Fibroblast of pulmonary artery (primary cell): ENCODE measurements at places on chromosomes 5 and 9.

DNA sequence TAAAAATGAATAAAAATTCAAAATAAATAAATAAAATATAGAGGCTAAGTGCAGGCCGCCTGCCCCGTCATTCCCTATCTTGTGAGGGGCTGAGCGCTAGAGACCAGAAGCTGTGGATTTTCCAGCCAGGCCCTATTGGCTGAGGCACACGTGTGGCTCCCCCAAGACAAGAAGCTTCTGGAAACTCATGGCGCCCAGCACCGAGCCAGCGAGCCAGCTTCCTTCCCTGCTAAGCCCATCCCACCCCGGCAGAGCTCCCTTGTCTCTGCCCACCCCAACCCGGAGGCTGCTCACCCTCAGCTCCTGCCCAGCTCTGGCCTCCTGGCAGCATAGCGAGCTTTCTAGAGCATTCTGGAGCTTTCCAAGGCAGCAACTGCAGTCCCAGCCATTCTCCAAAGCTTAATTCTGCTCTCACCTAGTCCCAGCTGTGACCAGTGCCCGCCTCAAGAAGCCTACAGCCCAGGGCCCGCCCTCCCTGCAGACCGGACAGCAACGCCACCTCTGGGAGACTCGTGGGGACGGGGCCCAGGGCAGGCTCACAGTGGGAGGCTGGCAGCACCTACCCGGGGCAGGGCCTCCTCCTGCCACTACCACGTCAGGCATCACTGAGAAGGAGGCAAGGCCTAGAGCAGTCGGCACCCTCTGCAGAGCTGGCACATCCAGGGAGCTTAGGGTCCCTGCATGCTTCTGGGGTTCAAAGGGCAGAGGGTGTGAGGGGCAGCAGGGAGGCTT lies 23.2 kb upstream of the TMEM250 start:
- DNase-seq = no peak

DNA sequence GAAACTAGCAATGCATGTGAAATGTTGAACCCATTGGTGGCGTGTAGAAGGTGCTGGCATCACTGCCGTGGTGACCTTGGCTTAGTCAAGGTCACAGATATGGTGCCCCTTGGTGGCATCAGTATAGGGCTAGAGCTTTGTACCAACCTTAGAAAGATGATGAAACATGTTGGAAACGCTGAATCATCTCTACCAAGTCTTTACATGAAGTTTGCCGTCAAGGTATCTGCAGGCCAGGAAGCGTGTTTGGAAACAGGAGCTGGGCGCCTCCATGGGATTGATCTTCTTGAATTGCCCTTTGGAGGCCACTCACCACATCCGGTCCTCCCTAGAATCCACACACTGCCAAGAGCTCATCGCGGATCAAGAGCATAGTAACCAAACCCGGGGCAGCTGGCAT lies 16.9 kb upstream of the BOD1 start:
- no peak for DNase-seq

DNA sequence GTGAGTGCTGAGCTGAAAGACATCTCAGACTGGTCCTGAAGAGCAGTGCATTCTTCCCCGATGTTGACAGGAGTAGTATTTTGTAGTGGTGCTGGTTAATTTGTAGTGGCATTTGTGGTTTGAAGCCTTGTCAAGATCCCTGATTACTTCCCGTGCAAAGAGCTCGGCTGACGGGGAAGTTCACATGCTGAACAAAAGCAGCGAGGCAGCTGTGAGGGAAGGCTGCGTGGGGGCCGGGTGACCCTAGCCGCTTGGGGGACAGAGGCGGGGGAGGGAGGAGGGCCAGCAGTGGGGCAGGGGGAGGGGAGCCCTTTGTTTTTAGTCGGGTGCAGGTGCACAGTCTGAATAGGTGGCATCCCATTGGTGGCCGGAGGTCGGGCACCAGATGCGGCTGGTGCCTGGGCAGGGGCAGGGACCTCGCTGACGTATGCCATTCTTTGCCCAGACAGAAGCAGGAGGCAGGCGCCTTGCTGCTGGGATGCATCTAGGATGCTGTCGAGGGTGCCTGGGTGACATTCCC lies 64.7 kb downstream of the CRB2 start:
- no peak for DNase-seq

DNA sequence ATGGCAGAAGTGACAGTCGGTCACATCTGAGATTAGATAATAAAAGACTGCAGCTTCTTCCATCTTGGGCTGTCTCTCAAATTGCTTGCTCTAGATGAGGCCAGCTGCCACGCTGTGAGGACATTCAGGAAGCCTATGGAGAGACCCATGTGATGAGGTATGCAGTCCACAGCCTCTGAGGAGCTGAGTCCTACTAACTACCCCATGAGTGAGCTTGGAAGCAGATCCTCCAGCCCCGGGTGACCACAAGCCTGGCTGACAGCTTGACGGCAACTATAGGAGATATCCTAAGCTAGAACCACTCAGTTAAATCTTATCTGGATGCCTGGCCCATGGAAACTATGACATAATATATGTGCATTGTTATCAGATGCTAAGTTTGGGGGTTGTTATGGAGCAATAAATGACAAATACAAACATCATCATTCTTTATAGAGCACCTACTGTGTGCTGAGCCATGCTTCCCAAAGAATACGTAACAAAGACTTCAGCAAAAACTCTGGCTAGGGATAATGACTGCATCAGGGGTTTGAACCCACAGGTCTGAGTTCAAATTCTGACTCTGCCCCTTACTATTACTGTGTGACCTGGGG lies 26.7 kb downstream of the KCNV2 start:
- DNase-seq = no peak

DNA sequence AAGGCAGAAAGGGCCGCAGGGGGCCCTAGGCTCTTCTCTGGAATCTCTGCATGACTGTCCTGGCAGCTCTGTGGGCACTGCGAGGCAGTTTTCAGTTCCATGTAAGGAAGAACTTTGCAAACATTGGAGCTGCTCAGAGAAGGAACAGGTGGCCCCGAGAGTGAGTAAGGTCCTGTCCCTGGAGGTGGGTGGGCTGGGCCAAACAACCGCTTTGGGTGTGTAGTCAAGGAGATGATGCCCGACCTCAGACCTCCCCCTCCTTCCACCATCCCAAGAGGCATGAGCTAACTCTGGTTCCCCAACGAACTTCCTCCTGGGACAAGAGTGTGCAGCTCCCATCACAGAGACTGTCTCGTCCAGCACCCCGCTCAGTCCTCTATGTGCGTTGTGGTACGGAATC lies 20.5 kb downstream of the CSF1R start:
- DNase-seq = peak; percentile 18

DNA sequence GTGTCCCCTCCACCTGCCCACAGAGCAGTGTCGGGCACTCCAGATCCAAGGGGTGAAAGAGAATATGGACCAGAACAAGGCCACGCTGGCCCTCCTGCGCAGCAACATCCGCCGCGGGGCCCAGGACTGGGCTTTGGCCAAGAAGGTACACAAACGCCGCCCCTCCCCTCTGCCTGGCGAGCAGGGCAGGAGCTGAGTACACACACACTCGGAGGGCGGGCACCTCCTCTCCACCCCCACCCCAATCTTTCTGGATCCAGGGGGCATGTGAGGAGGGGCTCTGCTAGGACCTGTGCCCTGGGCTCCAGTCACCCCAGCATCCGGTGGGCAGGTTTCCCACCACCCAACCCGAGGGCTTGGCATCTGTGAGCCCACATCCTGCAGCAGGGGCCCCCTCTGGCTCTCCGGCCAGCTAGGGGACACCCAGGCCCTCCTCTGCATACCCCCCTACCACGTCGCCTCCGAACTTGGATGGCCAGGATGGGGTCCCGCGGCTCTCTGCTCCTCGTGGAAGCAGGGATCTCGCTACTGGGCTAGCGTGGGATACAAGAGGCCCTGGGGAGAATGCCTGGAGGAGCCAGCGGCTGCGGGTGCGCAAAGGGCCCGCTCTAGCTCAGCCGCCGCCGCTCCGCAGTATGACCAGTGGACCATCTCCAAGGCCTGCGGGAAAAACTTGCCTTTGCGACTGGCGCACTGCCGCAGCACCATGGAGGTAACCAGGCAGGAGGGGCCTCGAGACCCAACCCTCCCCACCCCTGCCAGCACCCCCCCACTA lies 3.1 kb downstream of the CCDC183 start:
- DNase-seq = no peak

DNA sequence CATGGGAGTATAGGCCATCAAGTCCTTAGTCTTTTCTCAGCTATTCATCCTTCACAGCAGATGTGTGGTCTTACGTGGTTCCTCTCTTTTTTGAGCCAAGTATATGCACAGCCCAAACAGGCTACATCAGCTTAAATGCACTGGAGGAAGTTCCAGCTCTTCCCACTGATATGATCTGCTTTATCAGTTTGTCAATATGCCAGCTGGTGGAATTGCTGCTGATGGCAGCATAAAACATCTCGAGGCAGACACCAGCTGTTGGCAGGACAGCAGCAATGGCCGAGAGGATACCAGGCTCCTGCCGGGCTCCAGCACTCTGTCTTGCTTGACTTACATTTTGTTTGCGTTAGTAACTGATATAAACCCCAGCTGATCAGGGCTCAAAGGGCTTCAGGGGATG lies 143.4 kb downstream of the TENT4A start:
- DNase-seq = no peak

DNA sequence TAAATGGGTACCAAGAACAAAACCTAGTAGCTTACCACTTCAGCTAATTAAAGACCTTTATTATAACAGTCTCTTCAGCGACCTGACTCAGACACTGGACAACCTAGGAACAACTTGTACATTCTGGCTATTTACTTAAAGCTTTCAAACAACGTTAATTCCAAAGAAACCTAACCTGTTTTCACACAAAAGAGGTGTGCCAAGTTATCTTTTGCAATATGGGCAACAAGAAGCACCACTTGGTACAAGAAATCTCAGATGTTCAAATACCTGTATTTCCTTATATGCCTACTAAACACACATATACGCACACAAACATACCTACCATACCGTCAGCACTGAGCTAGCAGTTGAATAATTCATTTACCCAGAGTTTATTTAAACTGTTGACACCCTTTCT lies 23.0 kb downstream of the RNF145 start:
- DNase-seq = no peak

DNA sequence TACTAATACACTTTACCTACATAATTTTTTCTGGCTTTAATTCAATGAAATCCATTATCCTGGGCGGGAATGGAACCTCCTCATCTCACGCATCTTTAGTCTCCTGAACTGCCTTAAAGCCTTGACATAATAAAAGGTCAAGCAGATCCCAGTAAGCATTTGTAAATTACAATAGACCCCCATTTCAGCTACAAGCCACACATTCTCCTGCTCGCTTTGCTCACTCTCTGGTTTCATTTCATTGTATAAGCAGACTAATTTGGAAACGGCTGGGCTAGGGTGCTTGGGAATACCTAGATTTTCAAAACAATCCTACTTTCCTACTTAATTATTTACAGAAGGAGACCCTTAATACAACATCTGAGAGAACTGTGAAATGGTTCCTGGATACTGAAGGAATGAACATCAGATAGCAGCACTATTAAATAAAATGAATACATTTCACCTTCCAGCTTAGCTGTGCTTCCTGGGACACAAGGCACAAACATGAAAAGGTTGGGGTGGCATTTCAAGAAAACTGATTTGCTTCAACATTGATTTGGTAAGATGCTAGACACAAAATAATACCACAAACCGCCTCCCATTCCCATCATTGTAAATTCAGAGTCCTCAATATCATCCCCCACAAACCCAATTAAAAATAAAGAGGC lies 1.5 kb downstream of the JAKMIP2 start:
- no peak for DNase-seq

- no peak for DNase-seq
Observed at GRCh38 chr5:66840511-66841013, 244.4 kb downstream of the MAST4 start.

DNA sequence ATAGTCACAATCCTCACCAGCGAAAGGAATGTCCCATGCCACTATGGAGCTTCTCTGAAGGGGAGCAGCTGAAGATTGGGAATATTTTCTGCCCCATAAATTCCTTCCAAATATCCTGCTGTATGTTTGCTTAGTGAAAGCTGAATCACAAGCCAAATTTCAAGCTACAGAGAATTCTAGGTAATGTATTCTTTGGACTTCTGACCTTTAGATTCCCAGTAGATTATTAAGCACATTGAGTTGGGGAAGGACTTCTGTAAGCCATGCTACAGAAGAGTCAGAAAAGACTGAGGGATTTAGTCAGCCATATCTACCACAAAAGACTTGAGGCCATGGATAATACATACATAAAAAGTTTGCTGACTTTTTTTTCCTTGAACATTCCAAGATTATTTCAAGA lies 1342.0 kb upstream of the NUDT12 start:
- DNase-seq = no peak

DNA sequence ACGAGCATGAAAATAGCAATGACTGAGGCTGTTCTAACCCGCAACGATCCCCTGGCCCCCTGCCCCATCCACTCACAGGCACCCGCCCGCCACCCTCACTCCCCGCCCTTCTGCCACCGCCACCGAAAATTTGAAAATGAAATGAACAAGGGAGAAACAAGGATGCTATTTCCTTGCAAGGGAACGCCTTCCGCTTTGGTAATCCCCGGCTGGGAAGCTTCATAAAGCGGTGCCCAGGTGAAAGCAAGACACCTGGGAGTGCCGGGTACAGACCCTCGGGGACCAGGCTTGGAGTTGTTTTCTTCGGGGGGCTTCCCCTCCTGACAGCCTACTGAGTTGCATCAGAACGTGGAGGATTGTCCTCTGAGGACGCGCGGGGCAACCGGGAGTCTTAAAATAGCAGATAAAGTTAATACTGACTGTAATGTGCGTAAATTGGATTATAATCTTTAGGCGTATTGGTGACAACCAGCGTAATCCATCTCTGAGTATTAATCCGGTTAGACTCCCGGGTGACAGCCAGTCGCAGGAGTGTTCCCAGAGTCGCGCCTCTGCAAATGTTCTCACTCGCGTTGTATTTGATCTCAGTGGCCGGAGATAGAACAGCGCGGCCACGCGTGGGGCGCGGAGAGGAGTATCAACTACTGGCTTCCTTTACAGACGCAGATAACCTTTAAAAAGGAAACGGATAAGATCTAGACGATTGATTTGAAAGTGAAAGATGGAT lies 885 bp upstream of the MLLT3 start:
- DNase-seq = no peak
